ENCODE measurements at places on chromosomes 16 and 17.

DNA sequence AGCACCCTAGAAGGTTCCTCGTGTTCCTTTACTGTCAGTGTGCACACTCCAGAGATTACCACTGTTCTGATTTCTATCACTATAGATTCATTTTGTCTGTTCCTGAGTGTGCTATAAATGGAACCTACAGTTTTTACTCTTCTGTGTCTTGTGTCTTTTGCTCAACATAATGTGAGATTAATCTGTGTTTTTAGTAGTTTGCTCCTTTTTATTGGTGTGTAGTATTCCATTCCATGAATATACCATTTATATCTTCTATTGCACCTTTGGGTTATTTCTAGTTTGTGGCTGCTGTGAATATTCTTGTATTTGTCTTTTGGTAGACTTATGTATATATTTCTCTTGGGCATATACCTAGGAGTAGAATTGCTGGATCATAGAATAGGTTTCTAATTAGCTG, 68.2 kb downstream of the AP2B1 start:
- DNase-seq, result no peak

GRCh38 chr17:2211661-2212399, 91.8 kb downstream of the SMG6 start:
- no peak for DNase-seq

DNA sequence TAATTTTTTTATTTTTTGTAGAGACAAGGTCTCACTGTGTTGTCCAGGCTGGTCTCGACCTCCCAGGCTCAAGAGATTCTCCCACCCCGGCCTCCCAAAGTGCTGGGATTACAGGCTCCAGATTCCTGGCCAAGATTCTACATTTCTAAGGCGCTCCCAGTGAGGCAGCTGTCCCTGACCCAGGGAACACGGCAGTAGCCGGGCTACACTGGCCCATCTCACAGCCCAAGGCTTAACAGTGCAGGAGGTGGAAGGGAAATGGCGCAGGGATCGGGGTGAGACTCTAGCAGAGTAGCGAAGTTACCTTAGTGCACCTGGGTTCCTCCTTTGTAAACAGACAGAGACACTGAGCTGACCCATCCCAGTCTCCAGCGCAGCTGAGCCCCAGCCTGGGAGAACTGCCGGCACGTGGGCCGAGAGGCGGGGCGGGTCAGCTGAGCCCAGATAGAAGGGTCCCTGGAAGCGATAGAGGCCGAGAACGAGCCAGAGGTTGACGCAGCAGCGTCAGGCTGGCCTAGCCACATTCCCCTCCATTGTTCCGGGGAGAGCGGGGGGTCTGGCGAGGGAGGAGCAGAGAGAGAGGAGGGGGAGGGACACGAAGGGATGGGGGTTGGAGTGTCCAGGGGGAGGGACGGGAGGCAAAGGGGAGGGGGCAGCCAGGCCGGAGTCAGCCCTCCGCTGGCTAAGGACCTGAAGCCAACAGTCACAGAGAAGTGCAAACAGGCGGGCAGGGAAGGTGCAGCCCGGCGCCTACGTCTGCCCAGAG, 2.5 kb downstream of the CARHSP1 start:
- no peak for DNase-seq

DNA sequence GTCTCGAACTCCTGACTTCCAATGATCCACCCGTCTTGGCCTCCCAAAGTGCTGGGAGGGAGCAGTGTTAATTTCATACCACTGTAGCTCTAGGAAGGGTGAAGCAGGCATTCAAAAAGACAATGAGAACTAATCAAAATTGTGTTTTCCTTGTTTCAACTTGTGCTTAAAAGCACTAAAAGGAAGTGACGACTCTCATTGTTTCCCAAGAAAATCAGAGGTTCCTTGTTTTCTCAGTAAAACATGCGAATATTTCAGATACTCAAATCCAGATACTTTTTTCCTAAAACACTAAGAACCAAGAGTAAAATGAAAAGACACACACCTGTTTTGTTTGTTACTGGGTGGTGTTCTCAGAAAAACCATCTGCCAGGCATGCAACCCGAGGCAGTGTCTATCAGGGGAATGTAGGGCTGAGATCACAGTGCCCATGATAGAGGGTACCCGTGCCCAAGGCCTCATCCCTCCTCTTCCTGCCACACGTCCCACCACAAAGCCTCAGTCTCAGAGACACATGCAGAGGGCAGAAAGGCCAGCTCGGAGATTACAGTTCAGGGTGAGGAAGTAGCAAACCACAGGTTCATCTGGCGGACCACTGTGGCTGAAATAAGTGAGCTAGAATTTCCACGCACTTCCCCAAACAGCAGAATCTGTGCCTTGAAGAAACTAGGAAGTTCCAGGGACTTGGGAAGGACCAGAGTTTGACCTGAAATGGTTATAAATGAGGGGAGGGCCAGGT, 33.7 kb downstream of the GINS3 start:
- DNase-seq, result peak; percentile 70

GRCh38 chr17:3732210-3732621, 8.5 kb downstream of the HASPIN start:
- no peak for DNase-seq

Measured in activated CD8-positive, alpha-beta T cell treated with anti-CD3 and anti-CD28 coated beads, Interleukin-2, amount 10 ng/mL, durations not matched to agents 7 days and 5 days (primary cell).